AG04450 (cell line): ENCODE measurements at places on chromosomes 4 and X. TPM values are rescaled to one million over a fixed set of nuclear protein-coding genes. Genes with fewer than 3 reads are reported as not detected.

The CRMP1 gene
- polyA plus RNA-seq, result 5.6 and 6.2 TPM in 2 replicates

DNA sequence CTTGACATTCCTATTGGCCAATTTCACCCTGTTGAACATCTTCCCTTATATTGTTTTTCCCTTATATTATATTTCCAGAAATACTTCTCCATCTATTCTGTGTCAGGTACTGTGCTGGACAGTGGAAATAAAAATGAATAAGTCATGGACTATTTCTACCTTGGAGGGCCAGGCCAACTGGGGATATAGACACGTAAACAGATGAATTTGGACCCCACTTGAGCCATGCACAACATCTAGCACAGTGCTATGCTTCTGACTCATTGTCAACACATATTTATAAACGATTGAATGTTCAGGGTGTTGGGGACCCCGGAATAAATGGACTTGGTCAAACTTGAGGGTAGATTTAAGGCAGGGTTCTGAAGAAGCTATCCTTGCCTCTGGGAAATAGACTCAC is 111.1 kb downstream of the ANK2 start:
- DNase-seq, result no peak

DNA sequence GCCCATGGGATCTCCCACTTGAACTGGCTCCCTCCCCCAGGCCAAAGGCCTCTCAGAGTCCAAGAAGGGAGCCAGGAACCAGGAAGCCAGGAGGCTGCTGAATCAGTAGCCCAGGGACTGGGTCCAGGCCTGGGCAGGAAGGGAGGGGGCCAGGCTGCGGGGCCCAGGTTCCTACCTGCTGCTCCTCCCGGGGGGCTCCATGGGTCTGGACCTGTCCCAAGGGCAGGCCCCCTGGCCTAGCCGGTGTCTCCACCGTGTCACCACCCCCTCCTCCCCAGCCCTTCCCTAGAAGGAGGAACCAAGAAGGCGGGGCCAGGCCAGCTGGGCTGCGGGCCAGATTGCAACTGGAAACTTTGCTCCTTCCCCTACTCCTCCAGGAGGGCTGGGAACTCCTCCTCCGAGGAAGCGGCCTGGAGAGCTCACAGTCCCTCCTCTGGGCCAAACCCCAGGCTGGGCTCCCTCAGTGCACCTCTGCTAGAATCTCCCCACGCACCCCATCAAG is at the start of gene IQSEC2:
IQSEC2 (minus strand) TSS at position 264 of the 502 bp plus-strand sequence.
- DNase-seq, result peak; percentile 29

GRCh38 chrX:134181275-134181660 is 55.7 kb upstream of the CCDC160 start:
- DNase-seq, result no peak

- no peak for DNase-seq
Observed at GRCh38 chr4:94639298-94639697, 118.5 kb upstream of the BMPR1B start.

The CTBP1 gene
- 72.6 and 97.9 TPM in 2 replicates for polyA plus RNA-seq

The ZFP92 gene
- polyA plus RNA-seq, result 0.02 TPM in 2 replicates

GRCh38 chr4:8544741-8545438 is 35.3 kb upstream of the GPR78 start:
- no peak for DNase-seq

DNA sequence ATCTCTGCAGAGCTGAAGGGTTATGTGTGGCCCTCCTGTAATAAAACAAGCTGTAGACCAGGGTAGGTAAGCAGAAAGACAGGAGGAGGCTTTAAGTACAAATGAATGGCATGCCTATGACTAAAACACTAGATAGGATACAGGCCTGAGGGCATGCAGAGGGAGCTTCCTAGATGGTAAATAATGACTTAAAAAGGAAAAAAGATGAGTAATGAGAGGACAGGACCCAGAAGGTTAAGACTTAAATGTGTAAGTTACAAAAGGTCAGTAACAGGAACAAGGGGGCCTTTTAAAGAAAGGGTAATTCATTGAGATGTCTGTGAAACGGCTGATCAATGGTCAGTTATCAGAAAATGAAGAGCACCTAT is 194.8 kb downstream of the SOWAHB start:
- DNase-seq, result no peak

The GC gene
- not detected in 2 replicates for polyA plus RNA-seq

DNA sequence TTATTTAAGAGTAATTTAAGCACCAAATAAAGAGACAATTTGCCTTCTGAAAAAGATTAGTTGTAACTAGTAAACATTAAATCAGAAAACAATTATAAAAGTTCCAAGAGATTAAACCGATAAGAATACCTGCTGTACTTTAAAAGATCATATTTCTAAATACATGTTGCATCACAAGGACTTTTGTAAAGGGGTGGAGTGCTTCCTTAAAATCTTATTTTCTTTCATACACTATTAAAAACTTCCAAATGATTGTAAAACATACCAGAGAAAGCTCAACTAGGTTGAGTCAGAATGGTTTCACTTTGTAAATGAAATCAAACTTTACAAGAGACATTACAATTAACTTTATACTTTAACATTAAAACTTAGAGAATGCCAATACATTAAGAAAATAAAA is 41.8 kb downstream of the ACSL4 start:
- DNase-seq, result no peak

DNA sequence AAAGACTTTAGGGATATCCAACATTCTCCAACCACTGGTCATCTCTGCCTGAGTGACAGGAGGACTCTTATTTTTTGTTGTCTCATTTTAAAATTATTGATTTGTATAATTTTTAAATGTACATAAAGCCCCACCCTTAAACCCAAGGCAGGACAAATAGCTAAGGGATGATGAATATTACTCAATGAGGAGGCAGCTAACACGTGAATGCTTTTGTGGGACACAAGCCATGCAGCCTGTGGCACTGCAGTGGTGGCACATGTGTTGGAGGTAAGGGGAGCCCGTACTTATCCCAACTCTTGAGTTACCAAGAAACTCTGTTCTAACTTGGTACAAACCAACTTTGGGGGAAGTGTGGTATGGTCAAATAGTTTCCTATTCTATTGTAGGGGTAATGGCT is 19.5 kb downstream of the MID1IP1 start:
- no peak for DNase-seq

GRCh38 chrX:44247468-44247867 is 96.0 kb downstream of the EFHC2 start:
- DNase-seq, result no peak

DNA sequence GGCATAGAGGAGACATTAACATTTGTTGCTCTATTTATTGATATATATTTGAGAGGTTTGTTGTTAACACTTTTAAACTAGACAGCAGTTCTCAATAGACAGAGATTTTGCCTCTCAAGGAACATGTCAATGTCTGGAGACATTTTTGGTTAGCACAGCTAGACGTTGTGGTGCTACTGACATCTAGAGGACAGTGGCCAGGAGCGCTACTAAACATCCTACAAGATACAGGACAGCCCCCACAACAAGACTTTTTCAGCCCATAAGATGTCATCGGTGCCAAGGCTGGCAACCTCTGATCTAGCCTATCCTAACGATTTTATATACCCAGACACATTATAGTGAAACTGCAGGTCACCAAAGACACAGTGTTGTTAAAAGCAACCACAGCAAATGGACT is 18.4 kb upstream of the CTSO start:
- DNase-seq, result no peak

The BRS3 gene
- not detected in 2 replicates for polyA plus RNA-seq

The MAGEC3 gene
- 0.09 TPM in 1 of 2 replicates, not detected in the other for polyA plus RNA-seq

The TRPC3 gene
- polyA plus RNA-seq, result 2.1 and 2.3 TPM in 2 replicates

The DCLK2 gene
- polyA plus RNA-seq, result 7.3 TPM in 2 replicates

- DNase-seq, result no peak
Observed at GRCh38 chr4:188110036-188110435, 633 bp upstream of the TRIML2 start.

DNA sequence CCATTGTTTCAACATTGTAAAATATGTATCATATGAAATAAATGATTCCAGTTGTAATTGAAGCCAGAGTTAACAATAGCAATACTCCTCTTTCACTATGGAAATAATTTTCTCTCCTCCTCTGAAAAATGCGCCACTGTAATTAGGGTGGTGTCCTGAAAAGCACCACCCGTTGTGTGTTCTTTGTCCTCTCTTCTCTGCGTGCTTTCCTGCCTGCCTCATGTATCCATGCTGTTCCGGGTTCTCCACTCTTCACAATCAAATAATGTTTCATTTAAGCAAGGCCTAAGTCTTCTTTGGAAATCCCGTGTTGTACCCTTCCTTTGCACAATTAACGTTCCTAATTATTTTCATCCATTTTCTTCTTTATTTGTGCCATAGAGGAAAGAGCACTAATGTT is 293.3 kb downstream of the ADGRL3 start:
- DNase-seq, result no peak

GRCh38 chr4:26741491-26741871 is 119.2 kb upstream of the STIM2 start:
- DNase-seq, result no peak

- DNase-seq, result no peak
Observed at GRCh38 chr4:77861495-77861894, 1.1 kb upstream of the MRPL1 start.

GRCh38 chr4:146521541-146522097 is at the start of gene SLC10A7:
Gene SLC10A7 (minus strand): TSS chr4:146521940. CDS start chr4:146521717, 223 bp downstream.
- DNase-seq, result peak; percentile 24

The SLC9B1 gene
- 0.32 and 0.35 TPM in 2 replicates for polyA plus RNA-seq

- DNase-seq, result peak; percentile 97
Observed at GRCh38 chr4:141046255-141046654, 87.0 kb downstream of the RNF150 start.

- DNase-seq, result no peak
Observed at GRCh38 chr4:74539044-74539790, 94.3 kb downstream of the AREG start.

DNA sequence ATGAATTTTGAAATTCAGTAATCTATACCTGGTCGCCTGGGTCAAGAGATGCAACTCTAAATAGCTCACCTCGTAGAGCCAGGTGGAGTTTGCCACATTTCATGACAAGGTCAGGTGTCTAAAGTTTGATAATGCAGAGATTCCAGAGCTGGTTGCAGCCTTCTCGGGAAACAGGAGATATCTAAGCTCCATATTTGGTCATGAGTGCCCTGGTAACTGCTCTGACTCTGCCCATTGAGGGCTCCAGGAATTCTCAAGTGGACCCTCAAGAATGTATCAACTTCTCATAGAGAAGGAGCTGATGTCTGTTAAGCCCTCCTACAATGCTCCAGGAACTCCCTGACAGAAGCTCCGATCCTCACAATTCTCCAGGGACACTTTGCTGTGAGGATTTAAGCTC is 33.2 kb upstream of the TSPAN5 start:
- no peak for DNase-seq

The TACR3 gene
- polyA plus RNA-seq, result not detected in 2 replicates

DNA sequence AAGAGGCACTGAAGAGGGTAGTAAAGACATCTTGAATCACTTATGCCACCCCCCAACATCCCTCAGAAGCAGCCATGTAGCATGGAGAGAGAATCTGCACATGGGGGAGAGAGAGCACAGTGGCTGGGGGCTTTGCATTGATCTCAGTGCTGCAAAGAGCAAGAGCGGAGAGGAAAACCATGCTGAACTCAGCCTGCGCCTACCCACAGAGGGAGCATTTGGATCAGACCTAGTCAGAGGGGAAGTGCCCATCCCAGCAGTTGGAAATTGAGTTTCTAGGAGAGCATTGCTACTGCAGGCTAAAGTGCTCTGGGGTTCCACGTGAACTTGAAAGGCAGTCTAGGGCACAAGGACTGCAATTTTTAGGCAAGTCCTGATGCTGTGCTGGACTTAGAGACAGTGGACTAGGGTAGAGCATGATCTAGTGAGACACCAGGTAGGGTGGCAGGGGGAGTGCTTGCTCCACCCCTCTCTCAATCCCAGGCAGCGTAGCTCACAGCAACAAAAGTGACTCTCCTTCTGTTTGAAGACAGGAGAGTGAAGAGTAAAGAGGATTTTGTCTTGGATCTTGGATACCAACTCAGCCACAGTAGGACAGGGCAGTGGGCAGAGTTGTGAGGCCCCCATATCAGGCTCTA is 9.0 kb upstream of the PROM1 start:
- DNase-seq, result no peak

DNA sequence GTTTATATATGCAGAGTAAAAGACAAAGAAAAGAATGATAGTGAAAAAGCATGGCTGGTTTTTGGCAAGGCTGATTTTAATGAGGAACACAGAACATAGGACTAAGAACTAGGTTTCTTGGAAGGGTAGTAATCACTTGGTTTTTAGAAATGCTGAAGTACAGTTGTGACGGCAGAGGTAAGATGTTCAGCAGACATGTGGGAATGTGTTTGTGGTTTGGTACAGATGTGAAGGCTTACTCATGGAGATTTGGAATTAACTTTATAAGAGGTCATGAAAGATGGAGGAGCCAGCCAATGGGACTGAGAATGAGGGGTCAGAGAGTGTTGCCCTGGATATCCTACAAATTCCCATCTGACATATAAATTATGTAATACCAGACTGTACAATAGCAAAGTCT is 243.6 kb downstream of the NPFFR2 start:
- DNase-seq, result no peak

The PDLIM3 gene
- polyA plus RNA-seq, result 15.2 and 15.4 TPM in 2 replicates

GRCh38 chr4:136012220-136012619 is 1520.1 kb downstream of the PCDH18 start:
- no peak for DNase-seq

The PRR32 gene
- polyA plus RNA-seq, result not detected in 2 replicates

The COL4A6 gene
- 19.9 and 20.2 TPM in 2 replicates for polyA plus RNA-seq

GRCh38 chr4:52850406-52851124 is 11.6 kb upstream of the RASL11B start:
- no peak for DNase-seq

GRCh38 chrX:149039057-149039456 is 466.0 kb downstream of the IDS start:
- no peak for DNase-seq

- no peak for DNase-seq
Observed at GRCh38 chrX:3651277-3651676, 62.2 kb downstream of the PRKX start.

The SLC9A6 gene
- 10.7 and 14.7 TPM in 2 replicates for polyA plus RNA-seq

GRCh38 chr4:52840531-52841370 is 21.4 kb upstream of the RASL11B start:
- DNase-seq, result no peak

DNA sequence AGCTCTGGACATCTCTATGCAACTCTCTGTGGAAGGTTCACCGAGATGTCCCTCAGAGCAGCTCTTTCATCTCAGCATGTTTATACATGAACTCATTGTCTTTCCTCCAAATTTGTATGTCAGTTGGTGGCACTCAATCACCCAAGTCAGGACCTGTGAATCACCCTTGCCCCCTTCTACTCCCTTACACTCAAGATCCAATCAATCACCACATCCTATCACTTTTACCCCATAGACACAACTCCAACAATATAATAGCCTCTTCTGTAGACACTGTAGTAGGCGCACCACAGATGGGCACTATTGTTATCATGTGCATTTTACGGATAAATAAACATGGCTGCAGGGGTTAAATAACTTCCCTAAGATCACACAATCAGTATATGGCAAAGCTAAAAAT is 41.3 kb upstream of the IRF2 start:
- DNase-seq, result no peak

The FDCSP gene
- polyA plus RNA-seq, result not detected in 2 replicates

The SCML2 gene
- 1.1 and 1.7 TPM in 2 replicates for polyA plus RNA-seq
